ENCODE measurements at places on chromosomes 6 and 20.

- peak; percentile 18 for DNase-seq
Observed at GRCh38 chr20:34713194-34713943, 9.2 kb downstream of the TP53INP2 start.

DNA sequence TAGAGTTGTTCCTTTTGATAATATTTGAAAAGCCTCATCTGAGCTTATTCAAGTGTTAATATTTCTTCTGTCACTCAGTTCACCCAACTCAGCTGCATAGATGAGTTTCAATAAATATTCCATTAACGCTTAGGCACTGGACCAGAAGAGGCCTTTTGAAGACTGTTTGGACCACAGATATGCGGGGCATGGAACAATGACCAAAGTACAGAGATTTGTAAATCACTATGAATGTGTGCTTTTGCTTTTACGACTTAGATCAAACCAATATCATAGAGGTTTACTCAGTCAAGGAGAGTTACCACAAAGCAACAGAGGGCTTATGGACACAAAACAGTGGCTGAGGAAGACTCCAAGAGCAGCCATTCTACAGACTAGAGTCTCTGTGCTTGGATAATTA lies 99.9 kb downstream of the RTN4IP1 start:
- no peak for DNase-seq

DNA sequence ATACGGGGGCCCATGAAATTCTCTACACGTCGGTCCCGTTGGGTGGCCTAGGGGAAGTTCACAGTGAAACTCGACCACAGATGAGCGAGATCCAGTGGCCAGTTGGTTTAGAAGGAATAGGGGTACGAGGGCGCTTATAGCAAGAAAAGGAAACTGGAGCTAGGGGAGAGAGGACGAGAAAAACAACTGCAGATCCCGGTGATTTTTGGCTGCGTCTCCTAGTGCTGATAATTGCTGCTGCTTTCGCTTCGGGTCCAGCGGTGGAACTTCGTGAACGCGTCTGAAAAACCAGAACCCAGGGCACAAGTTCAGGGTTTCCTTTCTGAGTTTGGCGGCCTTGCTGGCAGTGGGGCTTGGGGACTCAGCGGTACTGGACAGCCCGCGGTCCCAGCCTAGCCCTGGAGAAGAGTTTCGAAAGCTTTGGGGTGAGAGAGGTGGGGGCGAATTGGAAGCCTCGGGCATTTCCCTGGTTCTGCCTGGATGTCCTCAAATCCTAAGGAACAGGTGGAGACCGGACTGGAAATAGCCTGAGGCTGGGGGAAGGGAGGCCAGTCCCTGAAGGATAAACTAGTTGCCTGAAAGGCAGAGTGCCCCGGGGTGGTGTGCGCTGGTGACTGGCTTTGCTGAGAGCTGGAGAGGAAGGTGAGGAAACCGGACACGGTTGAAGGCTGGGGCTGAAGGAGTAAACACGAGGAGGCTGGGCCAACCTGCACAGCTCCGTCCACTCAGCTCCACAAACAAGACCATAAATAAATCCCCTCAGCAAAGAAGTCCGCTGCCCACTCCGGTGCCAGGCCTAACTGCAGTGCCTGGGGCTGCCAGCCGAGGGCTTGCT lies 793 bp downstream of the GMPR start:
- no peak for DNase-seq

GRCh38 chr6:120211955-120212792 lies 862.6 kb upstream of the MAN1A1 start:
- no peak for DNase-seq

DNA sequence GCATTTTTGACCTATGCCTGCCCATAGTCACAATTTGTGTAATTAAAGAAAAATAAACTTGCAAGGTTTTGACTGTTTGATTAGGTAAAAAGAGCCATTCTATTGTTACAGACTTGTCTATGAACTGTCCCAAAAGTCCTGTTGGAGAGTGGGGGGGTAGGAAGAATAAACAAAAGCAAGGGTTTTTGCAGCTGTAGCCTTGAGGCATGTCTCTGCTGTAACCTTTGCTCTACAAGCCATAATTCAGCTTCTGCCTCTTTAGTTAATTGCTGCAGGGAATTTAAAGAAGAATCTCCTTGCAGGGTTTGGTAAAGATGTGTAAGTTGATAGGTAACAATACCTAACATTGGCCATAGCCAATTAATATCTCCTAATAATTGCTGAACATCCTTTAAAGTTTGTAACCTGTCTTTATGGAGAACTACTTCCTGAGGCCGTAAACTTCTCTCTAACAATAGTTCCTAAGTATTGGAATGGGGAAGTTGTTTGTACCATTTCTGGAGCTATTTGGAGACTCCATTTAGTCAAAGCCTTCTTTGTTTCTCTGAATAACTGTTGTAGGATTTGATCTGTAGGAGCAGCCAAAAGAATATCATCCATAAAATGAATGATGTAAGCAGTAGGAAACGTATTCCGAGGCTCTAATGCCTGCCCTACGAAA lies 7.9 kb upstream of the ABHD12 start:
- no peak for DNase-seq
